ENCODE measurements at places on chromosomes 7 and 10.

DNA sequence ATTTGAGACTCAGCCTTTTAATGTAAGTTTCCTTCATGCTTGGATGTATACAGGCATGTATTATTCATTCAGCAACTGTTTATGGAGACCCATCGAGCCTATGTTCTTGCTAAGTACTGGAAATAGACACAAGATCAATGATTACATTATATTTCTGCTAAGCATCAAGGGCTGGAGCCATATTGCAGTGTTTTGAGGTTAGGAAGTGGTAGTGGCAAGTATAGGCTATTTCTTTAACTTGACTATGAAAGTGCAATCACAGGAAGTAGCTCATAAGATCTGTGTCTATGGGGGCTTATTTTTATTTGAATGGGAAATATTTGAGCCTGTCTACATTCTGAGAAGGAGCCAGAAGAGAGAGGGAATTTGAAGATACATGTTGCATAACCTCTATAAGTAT lies 123.8 kb downstream of the HDAC9 start:
- DNase-seq, result no peak

GRCh38 chr10:71720288-71720687 lies 710 bp upstream of the C10orf105 start:
- DNase-seq, result no peak

GRCh38 chr10:95441547-95441923 lies 119.6 kb downstream of the SORBS1 start:
- DNase-seq, result no peak

DNA sequence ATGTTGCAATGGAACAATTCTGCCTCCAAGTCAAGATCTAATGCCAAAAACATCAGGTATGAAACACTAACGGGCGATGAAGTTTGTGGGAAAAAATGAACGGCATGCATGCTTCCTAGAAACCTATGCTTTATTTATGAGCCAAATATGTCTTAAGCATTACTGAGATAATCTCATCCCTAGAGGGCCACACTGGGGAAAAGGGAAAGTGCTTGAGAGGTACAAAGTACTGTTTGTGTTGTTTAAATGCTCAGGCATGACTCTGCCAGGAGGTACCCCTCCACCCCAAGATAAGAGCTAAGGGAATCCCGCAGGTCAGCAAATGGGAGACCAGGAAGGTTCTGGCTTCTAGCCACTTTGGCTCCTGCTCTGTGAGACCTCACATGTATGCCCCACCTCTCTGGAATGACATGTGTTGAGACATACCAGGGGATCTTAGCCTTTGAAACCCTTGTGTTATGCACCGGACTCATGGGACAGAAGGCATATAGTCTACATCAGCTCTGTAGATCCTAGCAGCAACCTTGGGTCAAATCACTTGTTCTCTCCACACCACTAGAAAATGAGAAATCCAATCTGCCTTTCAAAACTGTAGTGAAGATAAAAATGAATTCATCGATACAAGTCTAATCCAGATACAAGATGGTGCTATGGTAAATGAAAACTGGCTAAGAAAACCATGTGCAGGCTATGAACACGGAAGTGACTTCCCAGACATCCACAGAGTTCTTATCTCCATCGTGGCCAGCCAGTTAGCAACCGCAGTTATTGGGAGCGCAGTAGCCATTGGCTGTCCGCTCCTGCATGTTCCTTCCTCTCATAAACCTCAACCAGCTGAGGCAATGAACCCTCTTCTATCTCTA lies 61.0 kb downstream of the CREB3L2 start:
- no peak for DNase-seq

All from CD4-positive, alpha-beta T cell treated with Interleukin-4 for 1 hour (primary cell).